A549 treated with AZD2906 at 1 μM for 4 hours (cell line): ENCODE measurements at places on chromosomes 11 and 22. TPM values are rescaled to one million over a fixed set of nuclear protein-coding genes. Genes with fewer than 3 reads are reported as not detected.

Gene PATE4
- total RNA-seq = not detected in 5 replicates

Gene KIAA1671
- 9.0 to 12.4 TPM (median 10.5 TPM) in 5 replicates for total RNA-seq

Gene RIMBP3B
- total RNA-seq = 0.28 to 0.49 TPM (median 0.31 TPM) in 5 replicates

Gene SCGB2A2
- not detected in 5 replicates for total RNA-seq

Gene CCDC89
- not detected in 5 replicates for total RNA-seq
